CD4-positive, alpha-beta T cell treated with Interleukin-10 for 1 hour (primary cell): ENCODE measurements at places on chromosomes 2 and 18.

- no peak for DNase-seq
These were observed 28.4 kb upstream of the RNU4ATAC start for GRCh38 chr2:121502246-121502645.

GRCh38 chr2:23293063-23293462 is 91.9 kb upstream of the KLHL29 start:
- DNase-seq = no peak

GRCh38 chr2:43222475-43223309 is 3.7 kb downstream of the ZFP36L2 start:
- DNase-seq = peak; percentile 34

DNA sequence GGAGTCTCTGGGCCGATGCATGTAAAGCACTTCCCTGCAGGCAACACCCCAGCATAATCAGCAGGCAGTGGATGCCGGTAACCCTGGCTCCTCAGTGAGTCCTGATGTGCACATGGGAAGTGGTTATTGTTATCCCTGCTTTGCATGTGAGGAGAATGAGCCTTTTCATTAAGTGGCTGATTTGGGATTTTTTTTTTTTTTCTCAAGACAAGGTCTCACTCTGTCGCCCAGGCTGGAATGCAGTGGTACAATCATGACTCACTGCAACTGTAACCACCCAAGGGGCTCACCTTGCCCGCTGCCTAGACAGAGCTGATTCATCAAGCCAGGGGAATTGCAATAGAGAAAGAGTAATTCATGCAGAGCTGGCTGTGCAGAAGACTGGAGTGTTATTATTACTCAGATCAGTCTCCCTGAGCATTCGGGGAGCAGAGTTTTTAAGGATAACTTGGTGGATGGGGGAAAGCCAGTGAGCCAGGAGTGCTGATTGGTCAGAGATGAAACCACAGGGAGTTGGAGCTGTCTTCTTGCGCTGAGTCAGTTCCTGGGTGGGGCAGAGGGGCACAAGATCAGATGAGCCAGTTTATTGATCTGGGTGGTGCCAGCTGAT is 95.4 kb downstream of the SOCS6 start:
- DNase-seq = no peak

GRCh38 chr18:45403341-45404049 is 211.8 kb upstream of the SLC14A2 start:
- no peak for DNase-seq

GRCh38 chr2:27967076-27967475 is 76.5 kb downstream of the BABAM2 start:
- no peak for DNase-seq

GRCh38 chr2:134258684-134259388 is 5.0 kb downstream of the MGAT5 start:
- peak; percentile 72 for DNase-seq

- DNase-seq = no peak
These were observed 272.2 kb upstream of the GYPC start for GRCh38 chr2:126383800-126384199.

- no peak for DNase-seq
These were observed 54.8 kb downstream of the HS6ST1 start for GRCh38 chr2:128263902-128264331.
